ENCODE measurements at places on chromosomes 3 and 15. TPM values are rescaled to one million over a fixed set of nuclear protein-coding genes. Genes with fewer than 3 reads are reported as not detected.

Gene RASGRF1
- 2.8 TPM for total RNA-seq

Gene PLXNB1
- 26.8 TPM for total RNA-seq

Gene TMEM207
- total RNA-seq: not detected

Gene ZPLD1
- not detected for total RNA-seq

Gene SLC35A5
- total RNA-seq: 70.5 TPM

Gene POPDC2
- 0.94 TPM for total RNA-seq

Gene COLQ
- total RNA-seq: 3.0 TPM

Gene SH2D7
- not detected for total RNA-seq

Gene SATB1
- 166 TPM for total RNA-seq

Gene PP2D1
- total RNA-seq: not detected

Gene ALDH1A3
- 1.9 TPM for total RNA-seq

Gene PIGB
- 6.9 TPM for total RNA-seq

Gene RTP1
- not detected for total RNA-seq

Gene CATSPER2
- 4.2 TPM for total RNA-seq

Gene DUOX2
- not detected for total RNA-seq

Gene PLA1A
- total RNA-seq: not detected

Gene NME9
- 2.3 TPM for total RNA-seq
